Bladder microvascular endothelial cell (primary cell): ENCODE measurements at places on chromosomes 7 and 10. TPM values are rescaled to one million over a fixed set of nuclear protein-coding genes. Genes with fewer than 3 reads are reported as not detected.

The TUBB8 gene
- not detected in 2 replicates for total RNA-seq

The CDNF gene
- total RNA-seq = 0.81 TPM in 1 of 2 replicates, not detected in the other

The PTPRN2 gene
- 1.6 and 1.9 TPM in 2 replicates for total RNA-seq

The TMEM270 gene
- 0.13 TPM in 1 of 2 replicates, not detected in the other for total RNA-seq

The ECD gene
- total RNA-seq = 17.3 and 28.0 TPM in 2 replicates

The MSMB gene
- not detected in 2 replicates for total RNA-seq

The MYO3A gene
- total RNA-seq = not detected in 2 replicates

The CHRM2 gene
- under 0.01 TPM in 2 replicates for total RNA-seq

The GSDME gene
- 8.9 and 22.5 TPM in 2 replicates for total RNA-seq

The NXPH1 gene
- not detected in 2 replicates for total RNA-seq

The OR13A1 gene
- not detected in 2 replicates for total RNA-seq

The SLC25A13 gene
- 18.5 and 30.3 TPM in 2 replicates for total RNA-seq

The TMEM178B gene
- total RNA-seq = 0.06 and 0.16 TPM in 2 replicates

The C10orf71 gene
- total RNA-seq = not detected in 2 replicates

The TUBGCP2 gene
- total RNA-seq = 37.1 and 51.0 TPM in 2 replicates

The DEPP1 gene
- 119 and 392 TPM in 2 replicates for total RNA-seq

The EPHA1 gene
- total RNA-seq = not detected in 2 replicates

The CFAP43 gene
- total RNA-seq = under 0.01 TPM in 1 of 2 replicates, not detected in the other

The LEP gene
- not detected in 2 replicates for total RNA-seq

The ANKRD2 gene
- 0.44 and 0.49 TPM in 2 replicates for total RNA-seq

The TMEM229A gene
- total RNA-seq = not detected in 2 replicates

The MGAM2 gene
- not detected in 2 replicates for total RNA-seq

The LBX1 gene
- not detected in 2 replicates for total RNA-seq
